ENCODE measurements at places on chromosomes 3 and 15. TPM values are rescaled to one million over a fixed set of nuclear protein-coding genes. Genes with fewer than 3 reads are reported as not detected.

DNA sequence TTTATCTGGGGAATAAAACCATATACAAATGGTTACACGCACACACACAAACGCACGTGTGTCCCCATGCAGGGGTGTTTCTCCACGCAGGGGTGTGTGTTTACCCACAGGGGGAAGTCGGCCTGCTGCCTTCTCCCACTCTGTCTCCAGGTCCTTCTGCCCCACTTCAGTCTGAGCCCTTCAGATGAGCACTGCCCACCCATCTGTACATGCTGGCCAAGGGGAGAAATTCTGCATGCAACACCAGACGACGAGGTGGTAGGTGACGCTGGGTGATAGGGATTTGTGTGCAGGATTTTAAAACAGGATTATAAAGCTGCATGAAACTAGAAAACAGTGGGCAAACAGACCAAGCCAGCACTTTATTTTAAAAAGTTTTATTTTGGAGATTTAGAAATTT is 122.5 kb downstream of the TJP1 start:
- H3K4me1 ChIP-seq, result no peaks in the 10 kb centered on the region
- H3K4me3 ChIP-seq, result no peak overlapping the region
- H3K27ac ChIP-seq, result no peak overlapping the region
- DNase-seq, result no peak
- no peaks in the 10 kb centered on the region for H3K27me3 ChIP-seq

PPP1R14D gene
- total RNA-seq, result 0.55 TPM

MGLL gene
- 28.2 TPM for total RNA-seq

PLA2G4E gene
- total RNA-seq, result not detected

DNA sequence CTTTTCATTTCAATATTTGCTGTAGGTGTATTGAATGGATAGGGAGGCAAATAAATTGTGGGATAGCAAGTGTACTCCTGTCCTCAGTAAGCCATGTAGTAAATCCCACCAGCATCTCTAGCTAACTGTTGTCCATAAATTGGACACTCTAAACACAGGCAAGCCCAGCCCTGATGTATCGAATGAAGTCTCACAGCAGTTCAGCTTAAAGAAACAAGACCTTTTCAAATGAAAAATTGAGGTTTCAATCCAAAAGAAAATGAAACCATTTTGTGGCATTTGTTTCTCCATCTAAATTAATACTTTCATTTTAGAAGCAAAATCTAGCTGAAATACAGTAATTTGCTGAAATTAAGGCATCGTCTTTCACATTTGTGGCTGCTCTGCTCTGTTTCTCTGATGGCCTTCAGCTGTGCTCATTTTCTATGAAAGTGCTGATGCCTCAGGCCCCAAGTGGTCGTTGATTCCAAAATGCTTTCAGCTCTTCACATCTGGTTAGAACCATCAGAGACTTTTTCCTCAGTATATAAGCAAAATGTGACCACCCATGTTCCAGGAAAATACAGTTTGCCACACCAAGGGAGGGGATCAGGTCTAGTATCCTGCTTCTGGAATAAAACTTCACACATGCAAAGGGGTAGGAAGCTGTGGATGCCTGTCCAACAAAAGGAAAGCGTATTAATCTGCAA is 245.0 kb downstream of the ZMAT3 start:
- no peak overlapping the region for H3K27ac ChIP-seq
- H3K27me3 ChIP-seq, result no peaks in the 10 kb centered on the region
- H3K36me3 ChIP-seq, result no peaks in the 10 kb centered on the region
- H3K4me1 ChIP-seq, result no peaks in the 10 kb centered on the region
- no peak for DNase-seq
- H3K4me3 ChIP-seq, result no peak overlapping the region

DNA sequence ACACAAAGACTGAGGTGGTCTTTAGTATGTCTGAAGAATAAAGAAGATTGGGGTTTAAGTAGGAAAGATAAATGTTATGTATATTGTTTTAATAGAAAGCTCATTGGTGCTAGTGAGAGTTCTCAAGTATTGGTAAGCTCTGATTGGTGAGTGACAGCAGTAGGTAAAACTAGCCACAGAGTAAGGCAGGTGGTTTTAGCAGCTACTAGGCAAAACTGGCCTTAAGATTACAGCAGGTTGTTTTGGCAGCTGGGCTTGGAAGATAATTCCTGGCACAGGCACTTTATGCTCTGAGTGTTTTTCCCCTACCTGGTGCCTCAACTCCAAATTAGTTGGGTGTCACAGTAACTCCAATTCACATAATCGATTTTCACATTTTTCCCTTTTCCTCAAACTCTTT is 66.3 kb downstream of the STAG1 start:
- H3K27ac ChIP-seq, result no peak overlapping the region
- H3K27me3 ChIP-seq, result no peaks in the 10 kb centered on the region
- no peak for DNase-seq
- H3K36me3 ChIP-seq, result 0 out of 2 replicates have a peak, but pooled peaks cover 4% of the 10 kb centered on the region

RBPMS2 gene
- total RNA-seq, result 4.1 TPM

- no peaks in the 10 kb centered on the region for H3K4me1 ChIP-seq
- no peaks in the 10 kb centered on the region for H3K27me3 ChIP-seq
- no peak overlapping the region for H3K4me3 ChIP-seq
Observed at GRCh38 chr3:195076981-195077610, 193.9 kb downstream of the XXYLT1 start.

ZNF620 gene
- 4.7 TPM for total RNA-seq

RMDN3 gene
- total RNA-seq, result 15.7 TPM

DNA sequence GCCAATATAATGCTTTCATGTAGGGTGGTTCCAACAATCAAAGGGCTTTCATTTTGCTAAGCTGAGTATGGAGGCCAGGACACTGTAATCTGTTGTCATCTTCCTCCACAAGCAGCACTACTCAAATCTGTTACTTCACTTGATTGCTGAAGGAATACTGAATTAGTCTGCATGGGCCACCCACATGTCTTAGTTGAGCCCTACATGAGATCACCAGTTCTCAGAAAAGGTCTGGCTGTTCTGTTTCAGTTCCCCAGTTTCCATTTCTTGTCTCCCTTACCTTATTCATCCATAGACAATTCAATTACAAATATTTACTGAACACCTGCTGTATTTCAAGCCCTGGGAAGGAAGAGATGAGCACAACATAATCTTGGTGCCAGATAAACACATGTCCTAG is 119.2 kb downstream of the FHIT start:
- DNase-seq, result no peak
- no peaks in the 10 kb centered on the region for H3K4me1 ChIP-seq
- H3K36me3 ChIP-seq, result no peaks in the 10 kb centered on the region
- H3K27me3 ChIP-seq, result no peaks in the 10 kb centered on the region
- H3K4me3 ChIP-seq, result no peak overlapping the region
